NB4 (cell line): ENCODE measurements at places on chromosomes 3 and 15.

DNA sequence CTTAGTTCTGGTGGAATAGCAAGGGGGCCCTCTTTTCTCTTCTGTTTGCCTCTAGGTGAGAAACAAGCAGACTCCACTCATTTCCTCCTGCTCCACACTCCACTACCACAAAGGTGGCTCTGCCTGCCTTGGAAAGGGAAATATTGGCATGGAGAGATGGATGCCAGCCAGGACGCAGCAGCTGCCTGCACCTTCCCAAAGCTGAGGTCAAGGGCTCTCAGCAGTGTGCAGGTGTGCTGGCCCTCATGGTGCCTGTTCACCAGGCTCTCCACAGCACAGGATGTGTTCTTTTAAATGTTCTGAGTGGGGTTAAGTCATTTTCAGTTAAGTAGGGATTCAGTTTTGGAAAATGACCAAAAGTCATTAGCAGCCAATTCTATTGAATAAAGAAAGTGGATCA lies 211.2 kb upstream of the STRIT1 start:
- no peak for DNase-seq

DNA sequence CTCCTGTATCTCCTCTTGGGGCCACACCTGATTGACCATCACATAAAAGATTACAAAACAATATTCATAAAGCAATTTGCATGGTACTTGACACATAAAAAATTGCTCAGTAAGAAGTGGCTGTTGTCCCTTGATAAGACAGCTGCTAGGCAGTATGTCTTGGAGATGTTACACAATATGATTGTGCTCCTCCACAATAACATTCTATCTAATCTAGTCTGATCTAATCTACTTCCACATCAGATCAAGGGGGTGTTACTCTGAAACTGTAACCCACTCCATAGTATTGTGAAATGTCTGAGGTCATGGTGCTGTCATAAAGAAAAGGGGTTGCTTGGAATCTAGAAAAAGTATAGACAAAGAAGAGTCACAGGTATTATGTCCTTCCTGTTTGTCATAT lies 23.4 kb upstream of the AQP9 start:
- DNase-seq: peak; percentile 39

DNA sequence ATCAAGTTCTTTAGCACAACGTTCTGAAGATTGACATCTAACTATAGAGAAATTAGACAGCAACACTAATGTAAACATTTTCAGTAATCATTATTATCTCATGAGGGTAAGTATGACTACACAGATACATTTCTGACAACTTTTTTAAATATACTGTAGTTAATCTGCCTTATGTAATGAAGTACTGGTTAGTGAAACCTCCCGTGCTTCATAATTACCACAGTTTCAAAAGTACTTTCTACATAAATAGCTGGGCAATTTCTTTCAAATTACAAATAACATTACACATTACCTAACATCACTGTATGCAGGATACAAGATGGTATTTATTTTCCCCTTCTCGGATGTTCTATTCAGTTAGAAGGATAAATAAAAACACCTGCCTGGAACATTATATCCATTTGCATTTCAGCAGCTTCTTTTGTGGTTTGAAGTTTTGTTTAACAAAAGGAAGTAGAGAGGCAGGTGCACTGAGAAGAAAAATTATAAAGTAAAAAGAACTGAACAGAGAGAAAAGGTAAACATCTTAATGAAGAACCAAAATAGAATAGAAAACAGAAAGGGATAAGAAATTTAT lies 1241.5 kb upstream of the GBE1 start:
- no peak for DNase-seq

GRCh38 chr15:53588773-53589172 lies 170.7 kb downstream of the WDR72 start:
- DNase-seq: no peak

DNA sequence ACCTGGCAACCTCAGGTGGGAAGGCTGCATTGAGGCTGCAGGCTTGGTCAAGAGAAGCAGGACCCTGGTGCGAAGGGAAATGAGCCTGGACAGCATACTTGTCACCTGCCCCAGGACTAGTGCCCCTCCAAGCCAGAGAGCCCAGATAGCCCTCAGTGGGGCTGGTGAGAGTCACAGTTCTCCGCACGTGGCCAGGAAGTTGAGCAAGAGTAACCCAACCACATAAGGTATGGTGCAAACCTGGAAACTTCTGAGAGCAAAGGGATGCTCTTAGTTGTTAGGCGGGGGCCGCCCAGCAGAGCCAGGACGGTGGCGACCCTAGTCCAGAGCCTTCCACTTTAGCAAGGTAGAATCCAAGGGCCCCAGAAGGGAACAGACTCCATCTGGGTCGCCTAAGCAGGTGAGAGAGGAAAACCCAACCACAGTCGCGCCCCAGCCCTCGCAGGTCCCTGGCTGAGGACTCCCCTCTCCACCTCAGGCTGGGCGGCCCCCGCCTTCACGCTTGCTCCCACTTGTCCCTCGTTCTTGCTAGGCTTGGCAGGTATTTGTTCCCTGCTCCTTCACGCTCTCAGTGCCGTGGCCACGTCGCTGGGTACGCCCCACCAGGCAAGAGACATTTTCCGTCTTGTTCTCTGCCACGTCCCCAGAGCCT lies 1.1 kb upstream of the VPS18 start:
- peak; percentile 41 for DNase-seq

DNA sequence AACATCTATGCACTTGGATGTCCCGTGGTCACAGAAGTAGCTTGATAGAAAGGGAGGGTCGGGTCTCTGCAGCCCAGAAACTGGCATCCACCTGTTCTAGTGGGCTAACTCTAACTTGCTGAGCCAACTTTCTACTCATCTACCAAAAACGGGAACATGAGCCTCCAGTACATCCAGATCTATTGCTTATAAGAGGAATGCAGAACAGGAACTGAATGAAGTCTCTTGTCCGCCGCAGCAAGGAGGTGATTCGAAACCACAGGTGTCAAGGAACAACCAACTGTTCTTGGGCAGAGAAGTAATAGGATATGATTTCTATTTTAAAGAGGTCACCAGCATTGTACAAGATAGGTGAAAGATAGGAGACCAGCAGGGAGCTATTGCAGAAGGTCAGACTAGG lies 17.9 kb downstream of the TERC start:
- peak; percentile 11 for DNase-seq

DNA sequence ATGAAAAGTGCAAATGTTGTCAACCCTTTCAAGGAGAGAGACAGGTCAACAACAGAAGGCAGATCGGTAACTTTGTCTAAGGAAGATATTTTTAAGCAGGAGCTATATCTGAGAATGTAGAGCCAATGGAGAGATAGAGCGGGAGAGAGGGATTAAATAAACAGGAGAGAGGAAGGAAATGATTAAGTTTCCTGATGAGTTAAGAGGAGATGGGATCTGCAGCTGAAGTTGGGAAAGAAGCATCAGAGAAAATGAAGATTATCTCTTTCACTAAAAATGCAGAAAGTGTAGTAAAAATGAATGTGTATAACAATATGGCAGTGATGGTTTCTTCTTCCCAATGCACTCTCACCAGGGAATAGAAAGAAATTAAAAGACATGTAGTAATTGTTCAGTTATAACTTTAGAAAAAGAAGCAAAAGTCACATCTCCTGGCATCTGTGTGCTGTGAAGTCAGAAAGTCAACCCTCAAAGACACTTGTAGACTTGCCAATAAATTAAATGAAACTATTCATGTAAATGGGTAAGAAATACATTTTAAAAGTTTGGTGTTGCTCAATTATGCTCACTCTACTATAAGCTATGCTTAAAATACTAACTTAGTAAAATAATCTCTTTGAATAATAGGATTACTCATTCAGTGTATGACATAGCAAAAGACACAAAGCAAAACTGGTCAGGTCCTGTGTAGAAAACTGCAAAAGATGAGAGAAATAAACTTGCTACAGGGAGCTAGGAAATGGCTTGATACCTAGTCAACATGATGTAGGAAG lies 264.6 kb downstream of the ZIC4 start:
- DNase-seq: no peak
